ENCODE measurements at places on chromosomes 1 and 21.
A peak's percentile ranks its signal among the peaks of the same experiment; 100 is the strongest.

GRCh38 chr1:94334764-94335163 is 83.4 kb upstream of the ABCD3 start:
- DNase-seq = no peak

GRCh38 chr1:9112961-9113880 is 15.7 kb downstream of the GPR157 start:
- DNase-seq = no peak

DNA sequence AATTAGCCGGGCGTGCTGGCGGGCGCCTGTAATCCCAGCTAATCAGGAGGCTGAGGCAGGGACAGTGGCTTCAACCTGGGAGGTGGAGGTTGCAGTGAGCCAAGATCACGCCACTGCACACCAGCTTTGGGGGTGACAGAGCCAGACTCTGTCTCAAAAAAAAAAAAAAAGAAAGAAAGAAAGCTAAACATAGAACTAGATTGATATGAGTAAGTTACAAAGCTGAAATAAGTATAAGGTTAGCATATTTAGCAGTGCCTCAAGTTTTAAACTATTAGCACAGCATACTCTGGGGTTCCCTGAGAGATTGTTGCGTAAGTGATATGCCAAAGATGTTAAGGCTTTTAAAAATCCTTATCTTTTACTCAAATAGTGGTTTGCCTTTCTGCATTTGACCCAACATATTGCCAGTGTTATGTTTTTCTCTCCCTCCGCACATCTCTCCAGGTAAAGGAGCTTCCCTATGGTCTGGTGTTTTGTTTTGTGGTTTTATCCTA is 126.1 kb downstream of the CD247 start:
- DNase-seq = no peak

DNA sequence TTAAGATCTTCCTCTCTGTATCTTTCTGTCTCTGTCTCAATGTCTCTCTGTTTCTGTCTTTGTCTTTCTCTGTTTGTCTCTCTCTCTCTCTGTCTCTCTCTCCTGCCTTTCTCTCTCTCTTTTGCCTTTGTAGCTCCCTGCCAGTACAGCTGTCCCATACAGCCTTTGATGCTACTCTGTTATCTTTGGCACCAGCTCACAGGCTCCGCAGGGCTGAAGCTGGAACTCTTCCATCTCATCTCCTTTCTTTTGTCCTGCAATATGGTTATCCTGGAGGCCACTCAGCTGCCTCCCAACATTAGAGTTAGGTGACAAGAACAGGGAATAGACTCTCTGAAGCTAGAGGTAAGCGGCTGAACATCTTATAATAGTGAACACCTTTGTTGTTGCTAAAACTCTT is 354.3 kb upstream of the NEGR1 start:
- DNase-seq = no peak

- DNase-seq = no peak
Observed at GRCh38 chr21:37241426-37241825, 25.7 kb downstream of the VPS26C start.

GRCh38 chr1:106921186-106921585 is 135.3 kb upstream of the PRMT6 start:
- no peak for DNase-seq

DNA sequence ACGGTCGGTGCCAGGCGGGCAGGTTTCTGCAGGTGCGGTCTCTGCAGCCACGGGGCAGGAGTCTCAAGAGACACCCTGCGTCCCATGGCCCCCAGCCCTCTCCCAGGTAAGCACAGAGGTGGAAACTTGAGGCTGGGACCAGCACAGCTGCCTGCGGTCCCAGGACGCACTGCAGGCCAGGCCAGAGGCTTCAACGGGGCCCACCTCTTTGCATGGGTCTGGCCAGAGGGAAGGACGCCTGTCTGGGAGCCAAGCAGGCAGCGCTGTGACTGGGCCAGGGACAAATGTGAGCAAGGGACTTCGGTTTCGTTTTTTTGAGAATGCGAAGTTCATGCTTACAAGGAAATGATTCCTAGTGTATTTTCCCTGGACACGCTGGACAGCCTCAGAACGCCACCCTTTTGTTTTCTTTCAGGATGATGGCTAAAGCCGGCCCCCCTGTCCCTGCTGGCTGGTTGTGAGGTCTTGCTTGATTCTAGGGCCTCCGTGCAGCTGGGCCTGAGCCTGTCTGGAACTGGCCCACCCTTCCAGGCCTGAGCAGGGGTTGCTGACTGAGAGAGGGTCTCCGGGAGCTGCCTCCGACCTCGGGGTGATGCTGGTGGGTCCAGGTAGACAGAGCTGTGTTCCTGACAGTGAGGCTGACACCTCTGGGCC is 38.3 kb downstream of the MORN1 start:
- no peak for DNase-seq

DNA sequence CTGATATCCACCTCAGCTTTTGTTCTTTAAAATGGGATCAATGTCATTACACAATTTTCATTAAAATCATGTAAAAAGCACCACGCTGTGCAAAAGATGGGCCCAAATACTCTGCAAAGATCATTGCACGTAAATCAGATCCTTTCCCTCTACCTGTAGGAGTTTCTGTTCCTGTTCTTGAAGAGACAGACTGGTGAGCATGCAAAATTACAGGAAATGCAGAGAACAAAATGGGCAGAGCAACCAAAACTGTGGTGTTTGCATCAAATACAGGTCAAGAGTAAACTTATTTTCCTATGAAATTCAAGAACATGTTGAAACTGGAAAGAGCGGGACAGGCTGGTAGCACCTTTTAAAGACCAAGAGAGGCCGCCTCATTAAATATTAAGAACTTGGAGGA is 294.9 kb upstream of the ADGRL2 start:
- peak; percentile 59 for DNase-seq
